ENCODE measurements at places on chromosomes 5 and 9.

GRCh38 chr9:134912126-134912840 is 5.4 kb downstream of the FCN1 start:
- no peak for DNase-seq

- no peak for DNase-seq
Observed at GRCh38 chr5:10366310-10367272, 13.1 kb downstream of the MARCHF6 start.

GRCh38 chr5:59164041-59164830 is 581.4 kb downstream of the RAB3C start:
- no peak for DNase-seq

- no peak for DNase-seq
Observed at GRCh38 chr9:137757139-137757538, 120.4 kb upstream of the CACNA1B start.

DNA sequence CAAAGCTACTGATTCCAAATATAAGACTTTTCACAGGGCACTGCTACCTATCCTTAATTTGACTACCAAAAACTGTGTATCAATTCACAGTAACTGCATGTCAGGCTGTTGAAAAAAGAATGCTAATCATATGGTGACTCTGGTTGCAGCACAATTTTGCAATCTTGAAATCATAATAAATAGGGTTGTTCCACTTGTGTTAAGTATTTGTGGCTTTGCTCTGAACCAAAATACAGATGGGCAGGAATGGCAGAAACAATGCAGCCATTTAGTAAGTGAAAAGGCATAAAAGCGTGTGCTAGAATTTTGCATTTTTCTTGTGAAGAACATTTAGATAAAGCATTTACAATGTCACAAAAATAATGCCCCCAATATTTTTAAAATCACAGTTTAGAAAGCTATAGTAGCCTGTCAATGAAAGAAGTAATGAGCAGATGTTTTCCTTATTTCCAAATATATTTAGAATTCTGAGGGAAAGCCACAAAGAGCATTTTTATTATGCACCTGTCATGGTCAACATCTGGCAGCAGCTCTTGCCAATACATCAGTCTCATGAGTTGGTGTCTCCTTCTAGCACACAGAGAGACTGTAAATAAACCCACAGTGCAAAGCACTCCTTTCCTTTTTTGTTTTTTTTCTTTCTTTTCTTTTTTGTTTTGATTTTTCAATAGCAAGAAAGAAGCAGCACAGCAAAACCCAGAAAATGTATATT is 54.8 kb upstream of the PAM start:
- DNase-seq = no peak

- DNase-seq = no peak
Observed at GRCh38 chr9:88587182-88587581, 52.2 kb downstream of the NXNL2 start.

DNA sequence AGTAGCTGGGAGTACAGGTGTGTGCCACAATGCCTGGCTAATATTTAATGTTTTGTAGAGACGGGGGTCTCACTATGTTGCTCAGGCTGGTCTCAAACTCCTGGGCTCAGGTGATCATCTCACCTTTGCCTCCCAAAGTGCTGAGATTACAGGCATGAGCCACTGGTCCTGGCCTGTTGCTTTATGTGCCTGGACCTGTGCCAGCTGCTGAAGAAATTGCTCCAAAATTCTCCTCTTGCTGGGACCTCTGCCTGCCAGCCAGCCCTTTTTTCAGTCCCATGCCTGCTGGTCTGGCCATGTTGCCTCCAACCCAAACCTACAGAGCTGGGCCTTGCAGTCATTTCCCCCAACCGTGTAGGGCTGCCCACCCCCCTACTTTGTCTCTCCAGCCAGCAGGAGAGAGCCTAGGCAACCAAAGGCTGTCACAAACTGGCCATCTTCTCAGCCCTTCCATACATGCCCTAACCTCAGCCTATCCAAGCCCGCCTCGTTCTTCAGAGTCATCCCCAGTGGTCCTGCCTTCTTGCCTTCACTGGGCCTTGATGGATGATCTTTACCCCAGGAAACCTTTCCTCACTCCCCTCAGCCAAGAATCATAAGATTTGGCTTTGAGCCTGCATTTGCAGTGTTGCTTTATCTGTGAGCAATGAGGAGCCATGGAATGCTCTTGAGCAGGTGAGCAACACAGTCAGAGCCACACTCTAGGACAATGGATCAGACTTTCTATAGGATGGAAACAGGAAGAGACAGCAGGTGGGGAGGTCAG is 27.4 kb upstream of the SYNPO start:
- no peak for DNase-seq

- no peak for DNase-seq
Observed at GRCh38 chr9:120689860-120690259, 24.4 kb downstream of the MEGF9 start.

DNA sequence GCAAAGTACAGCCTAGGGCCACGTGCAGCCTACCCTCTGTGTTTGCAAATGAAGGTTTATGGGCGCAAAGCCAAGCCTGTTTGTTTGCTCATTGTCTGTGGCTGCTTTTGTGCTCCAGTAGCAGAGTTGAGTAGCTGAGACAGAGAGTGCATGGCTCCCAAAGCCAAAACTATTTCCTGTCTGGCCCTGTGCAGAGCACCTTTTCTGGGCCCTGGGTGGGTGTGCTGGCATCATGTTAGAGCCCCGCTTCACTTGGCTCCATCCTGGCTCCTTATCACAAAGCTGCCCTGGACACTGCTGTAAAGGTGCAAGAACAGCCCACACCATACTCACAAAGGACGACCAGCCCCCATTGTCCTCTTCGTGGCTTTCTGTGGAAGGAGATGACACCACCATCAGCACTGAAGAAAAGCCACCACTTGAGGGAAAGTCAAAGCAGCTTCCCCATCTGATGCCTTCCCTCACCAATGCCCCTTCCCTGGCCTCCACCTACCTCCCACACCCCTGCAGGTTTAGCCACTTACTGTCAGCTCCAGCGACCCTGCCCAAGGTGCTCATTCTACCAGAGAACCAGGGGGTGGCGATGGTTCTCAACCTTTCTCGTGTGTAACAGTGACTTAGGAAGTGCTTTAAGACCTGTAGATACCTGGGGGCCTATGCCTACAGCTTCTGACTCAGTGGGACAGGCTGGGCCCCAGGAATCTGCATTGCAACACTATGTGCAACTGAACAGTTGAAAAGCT is 23.4 kb downstream of the LCP2 start:
- DNase-seq = peak; percentile 70

DNA sequence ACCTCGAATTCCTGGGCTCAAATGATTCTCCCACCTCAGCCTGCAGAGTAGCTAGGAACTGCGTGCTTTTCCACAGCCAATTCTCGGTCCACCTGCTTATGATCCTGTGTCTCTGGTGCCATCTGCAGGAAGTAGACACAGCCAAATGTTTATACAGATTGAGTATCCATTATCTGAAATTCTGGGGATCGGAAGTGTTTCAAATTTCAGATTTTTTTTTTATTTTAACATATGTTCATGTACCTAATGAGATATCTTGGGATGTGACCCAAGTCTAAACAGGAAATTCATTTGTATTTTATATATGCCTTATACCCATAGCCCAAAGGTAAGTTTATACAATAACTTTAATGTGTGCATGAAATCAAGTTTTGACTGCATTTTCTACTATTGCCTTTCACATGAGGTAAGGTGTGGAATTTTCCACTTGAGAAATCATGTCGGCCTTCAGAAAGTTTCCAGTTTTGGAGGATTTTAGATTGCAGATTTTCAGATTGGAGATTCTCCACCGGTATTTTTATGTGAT is 89.5 kb downstream of the ESM1 start:
- DNase-seq = no peak

- DNase-seq = peak; percentile 56
Observed at GRCh38 chr5:109921735-109922380, 232.1 kb downstream of the MAN2A1 start.

GRCh38 chr5:142012186-142012785 is 541 bp downstream of the GNPDA1 start:
- DNase-seq = peak; percentile 72

All from activated naive CD4-positive, alpha-beta T cell treated with anti-CD3 and anti-CD28 coated beads, Interleukin-2, amount 50 U/mL, for 16 hours (primary cell).